ENCODE measurements at places on chromosomes 3 and 15.
A peak's percentile ranks its signal among the peaks of the same experiment; 100 is the strongest.

GRCh38 chr15:83287541-83288027 is 3.1 kb upstream of the BNC1 start:
- DNase-seq, result no peak

GRCh38 chr15:64991536-64992135 is 1.9 kb upstream of the SPG21 start:
- no peak for DNase-seq

DNA sequence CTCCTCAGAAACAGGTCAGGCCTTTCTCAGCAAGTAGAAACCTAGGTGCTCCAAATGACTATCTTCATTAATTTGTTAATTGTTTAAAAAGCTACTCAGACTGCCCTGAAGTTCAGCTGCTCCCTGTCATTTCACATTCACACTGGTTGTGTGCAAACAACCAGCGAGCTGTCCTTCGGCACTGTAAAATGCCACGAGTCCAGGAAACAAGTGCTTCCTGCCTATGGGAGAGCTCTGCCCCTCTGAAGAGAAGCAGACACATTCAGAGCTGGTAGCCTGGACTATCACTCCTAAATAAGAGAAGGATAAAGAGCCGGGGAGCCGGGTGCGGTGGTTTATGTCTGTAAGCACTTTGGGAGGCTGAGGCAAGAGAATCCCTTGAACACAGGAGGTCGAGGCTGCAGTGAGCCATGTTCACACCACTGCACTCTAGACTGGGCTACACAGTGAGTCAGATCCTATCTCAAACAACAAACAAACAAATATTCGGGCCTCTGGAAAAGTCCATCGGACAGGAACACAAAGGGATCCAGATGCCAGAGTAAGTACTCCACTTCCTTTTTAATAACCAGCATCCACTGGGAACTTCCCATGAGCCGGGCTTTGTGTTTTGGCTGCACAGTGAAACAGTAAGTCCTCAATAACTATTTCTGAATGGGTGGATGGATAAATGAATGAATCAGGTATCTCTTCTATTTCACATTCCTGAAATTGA is 114.4 kb upstream of the WNT5A start:
- no peak for DNase-seq

- peak; percentile 89 for DNase-seq
These were observed 11.5 kb upstream of the PARP14 start for GRCh38 chr3:122668930-122669730.

DNA sequence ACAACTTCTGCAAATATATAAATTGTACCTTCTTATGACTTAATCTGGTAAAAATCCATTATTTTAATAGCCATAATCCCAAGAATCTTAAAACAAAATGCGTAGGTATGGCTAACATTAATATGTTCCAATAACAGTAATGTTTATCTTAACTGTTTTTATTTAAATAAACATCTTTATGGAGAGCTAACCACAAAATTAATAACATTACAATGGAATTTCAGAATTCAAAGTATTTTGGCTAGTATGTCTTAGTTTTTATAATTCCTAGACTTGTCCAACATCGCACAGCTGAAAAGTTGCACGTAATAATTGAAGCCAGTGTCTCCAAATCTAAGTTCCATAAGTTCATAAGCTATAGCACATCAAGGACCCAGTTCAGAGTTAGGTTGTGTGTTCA is 47.6 kb downstream of the ANKRD28 start:
- DNase-seq, result no peak

DNA sequence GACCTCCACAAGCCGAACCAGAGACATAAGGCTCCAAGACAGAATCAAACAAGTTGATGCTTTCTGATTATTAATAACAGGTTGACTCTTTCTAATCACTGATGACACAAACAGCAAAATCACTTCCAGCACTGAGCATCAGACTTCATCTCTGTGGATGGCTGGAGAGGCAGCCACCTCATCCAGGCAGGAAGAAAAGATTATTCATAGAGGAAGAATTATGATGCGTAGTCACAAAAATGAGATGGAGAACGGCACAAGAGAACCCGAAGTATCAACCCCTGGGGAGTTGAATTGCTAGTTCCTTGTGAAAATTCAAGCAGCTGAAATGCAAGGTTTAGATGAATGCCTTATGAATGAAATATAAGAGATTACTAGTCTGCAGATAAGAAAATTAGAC is 49.9 kb upstream of the LMCD1 start:
- no peak for DNase-seq

GRCh38 chr3:16369276-16369675 is 104.3 kb downstream of the OXNAD1 start:
- no peak for DNase-seq

DNA sequence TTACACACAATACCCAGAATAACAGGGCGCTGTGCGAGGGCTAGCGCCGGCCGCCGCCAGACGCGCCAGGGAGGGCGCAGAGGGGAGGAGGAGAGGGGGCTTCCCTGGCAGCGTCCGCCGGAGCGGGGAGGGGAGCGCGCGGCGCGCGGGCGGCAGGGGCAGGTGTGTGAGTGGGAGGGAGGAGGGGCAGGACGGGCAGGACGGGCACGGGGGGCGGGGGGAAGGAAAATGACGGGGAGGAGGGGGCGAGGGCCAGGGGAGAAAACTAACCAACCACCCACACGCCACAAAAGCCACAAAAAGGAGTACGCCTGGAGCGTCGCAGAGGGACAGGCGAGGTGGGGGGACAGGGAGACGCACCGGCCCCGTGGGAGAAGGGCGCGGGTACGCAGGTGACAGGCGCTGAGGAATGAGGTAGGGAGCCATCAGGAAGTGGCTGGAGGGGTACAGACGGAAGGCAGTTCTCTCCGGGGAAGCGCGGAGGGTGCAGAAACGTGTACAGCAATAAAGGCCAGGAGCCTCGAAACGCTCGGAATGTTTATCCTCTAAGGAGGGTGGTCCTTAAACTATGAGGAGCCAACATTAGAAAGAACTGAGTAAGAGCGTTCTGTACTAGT is 610 bp upstream of the SATB1 start:
- no peak for DNase-seq

DNA sequence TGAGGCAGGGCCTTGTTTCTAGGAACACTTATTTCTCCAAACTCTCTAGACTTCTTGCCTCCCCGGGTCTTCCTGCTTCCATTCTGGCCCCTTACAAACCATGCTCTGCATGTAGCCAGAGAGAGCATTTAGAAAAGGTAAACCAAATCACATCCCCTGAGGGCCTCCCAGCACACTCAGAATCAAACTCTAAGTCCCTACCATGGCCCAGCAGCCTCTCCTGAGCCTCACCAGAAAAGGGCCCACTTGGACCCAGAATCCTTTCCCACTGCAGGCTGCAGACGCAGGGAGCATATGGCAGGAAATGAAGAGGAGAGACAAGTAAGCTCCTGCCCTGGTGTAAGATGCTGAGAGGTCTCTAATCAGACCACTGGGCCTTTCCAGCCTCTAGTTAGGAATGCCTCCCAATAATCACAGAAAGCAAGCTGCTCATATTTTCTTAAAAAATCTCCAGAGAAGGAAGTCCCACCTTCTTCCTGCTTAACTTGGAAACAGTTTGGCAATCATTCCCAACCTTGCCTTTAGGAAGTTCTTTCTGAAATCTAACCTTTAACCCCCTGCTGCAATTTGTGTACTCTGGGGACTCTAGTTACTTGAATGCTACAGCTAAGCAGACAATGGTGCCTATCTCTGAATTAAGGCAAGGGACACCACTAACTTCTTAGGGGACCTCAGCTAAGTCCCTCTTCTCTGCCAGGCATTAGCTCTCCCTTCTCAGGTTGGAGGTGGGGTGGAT is 4.2 kb downstream of the AMOTL2 start:
- no peak for DNase-seq

GRCh38 chr15:78878356-78878755 is 5.7 kb downstream of the MORF4L1 start:
- DNase-seq, result no peak

DNA sequence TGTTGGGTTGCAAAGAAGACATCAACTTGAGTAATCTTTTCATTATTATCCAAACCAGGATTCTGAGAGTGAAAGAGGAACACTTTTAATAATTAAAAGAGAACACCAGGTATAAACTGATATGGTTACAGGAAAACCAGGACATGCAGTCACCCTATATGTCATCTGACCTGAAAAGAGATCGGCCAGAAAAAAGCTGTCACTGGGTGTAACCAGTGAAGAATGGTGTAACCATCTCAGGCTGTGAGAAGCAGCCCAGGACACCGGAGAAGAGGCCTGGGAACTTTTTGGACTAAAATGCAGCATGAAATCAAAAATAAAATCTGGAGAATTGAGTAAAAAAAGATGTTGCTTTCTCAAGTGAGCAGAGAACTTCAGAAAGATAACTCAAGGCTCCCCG is 10.1 kb upstream of the CCDC80 start:
- DNase-seq, result no peak

- no peak for DNase-seq
These were observed 377.1 kb upstream of the TBL1XR1 start for GRCh38 chr3:177574222-177574856.

DNA sequence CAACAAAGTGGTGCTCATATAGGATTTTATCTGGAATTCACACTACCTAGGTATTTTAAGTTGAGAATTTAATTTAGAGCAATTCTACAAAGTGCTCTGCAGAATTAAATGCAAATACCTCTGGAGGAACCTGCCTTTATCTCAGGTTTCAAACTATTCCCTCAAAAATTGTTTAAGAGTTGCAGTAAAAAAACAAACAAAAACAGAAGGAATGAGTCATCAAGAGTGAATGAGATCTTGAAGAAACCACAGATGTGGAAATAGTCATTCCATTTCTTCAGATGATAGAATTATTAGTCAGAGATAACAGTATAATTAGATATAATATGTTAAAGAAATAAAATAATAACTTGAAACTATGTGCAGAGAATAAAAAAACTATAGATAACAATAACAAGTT is 80.8 kb upstream of the SCN5A start:
- DNase-seq, result no peak

- no peak for DNase-seq
These were observed 28.5 kb downstream of the DNAJC13 start for GRCh38 chr3:132445817-132446216.

DNA sequence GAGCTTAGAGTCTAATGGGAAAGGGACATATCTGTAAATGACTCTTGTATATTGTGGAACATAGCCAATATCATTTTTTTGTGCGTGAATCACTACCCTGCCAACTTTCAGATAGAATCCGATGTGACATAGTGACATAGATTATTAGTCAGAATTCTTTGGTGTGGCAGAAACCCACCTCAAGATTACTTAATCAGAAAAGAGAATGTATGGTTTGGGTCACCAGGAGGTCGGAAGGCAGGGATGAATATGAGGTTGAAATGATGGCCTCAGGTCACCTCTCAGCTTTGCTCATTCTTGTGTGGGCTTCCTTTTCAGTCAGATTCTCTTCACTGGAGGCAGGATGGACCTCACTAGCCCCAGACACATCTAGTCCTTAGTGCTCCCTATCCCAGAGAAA is 41.4 kb downstream of the SNAPC5 start:
- no peak for DNase-seq

GRCh38 chr15:67050522-67051087 is 14.8 kb upstream of the SMAD3 start:
- DNase-seq, result no peak

GRCh38 chr3:164673738-164674137 is 404.6 kb downstream of the SI start:
- no peak for DNase-seq

GRCh38 chr3:169143506-169143905 is 520.0 kb downstream of the MECOM start:
- DNase-seq, result no peak

Measured in HCT116 (cell line).